ENCODE measurements at places on chromosomes 5 and 9.

- no peak for DNase-seq
Observed at GRCh38 chr9:78694974-78695373, 398.0 kb downstream of the PSAT1 start.

- no peak for DNase-seq
Observed at GRCh38 chr9:3993773-3994172, 306.1 kb downstream of the GLIS3 start.

GRCh38 chr9:114787214-114787613, 18.6 kb downstream of the TNFSF15 start:
- no peak for DNase-seq

- DNase-seq: no peak
Observed at GRCh38 chr5:80820685-80821084, 139.5 kb upstream of the RASGRF2 start.

DNA sequence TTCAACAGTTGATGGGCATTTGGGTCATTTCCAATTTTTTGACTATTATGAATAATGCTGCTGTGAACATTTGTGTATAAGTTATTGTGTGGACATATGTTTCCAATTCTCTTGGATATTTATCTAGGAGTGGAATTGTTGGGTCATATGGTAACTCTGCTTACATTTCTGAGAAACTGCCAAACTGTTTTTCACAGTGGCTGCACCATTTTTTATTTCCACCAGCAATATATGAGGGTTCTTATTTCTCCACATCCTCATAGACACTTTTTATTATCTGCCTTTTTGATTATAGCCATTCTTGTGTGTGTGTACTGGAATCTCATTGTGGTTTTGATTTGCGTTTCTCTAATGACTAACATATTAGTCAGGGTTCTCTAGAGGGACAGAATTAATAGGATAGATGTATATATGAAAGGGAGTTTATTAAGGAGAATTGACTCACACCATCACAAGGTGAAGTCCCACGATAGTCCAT, 14.7 kb upstream of the MED27 start:
- no peak for DNase-seq

- no peak for DNase-seq
Observed at GRCh38 chr9:37968228-37968701, 64.3 kb upstream of the SLC25A51 start.

- DNase-seq: peak; percentile 21
Observed at GRCh38 chr5:30765227-30765626, 428.3 kb upstream of the CDH6 start.

GRCh38 chr5:134568761-134569695, 43.6 kb downstream of the JADE2 start:
- DNase-seq: no peak

DNA sequence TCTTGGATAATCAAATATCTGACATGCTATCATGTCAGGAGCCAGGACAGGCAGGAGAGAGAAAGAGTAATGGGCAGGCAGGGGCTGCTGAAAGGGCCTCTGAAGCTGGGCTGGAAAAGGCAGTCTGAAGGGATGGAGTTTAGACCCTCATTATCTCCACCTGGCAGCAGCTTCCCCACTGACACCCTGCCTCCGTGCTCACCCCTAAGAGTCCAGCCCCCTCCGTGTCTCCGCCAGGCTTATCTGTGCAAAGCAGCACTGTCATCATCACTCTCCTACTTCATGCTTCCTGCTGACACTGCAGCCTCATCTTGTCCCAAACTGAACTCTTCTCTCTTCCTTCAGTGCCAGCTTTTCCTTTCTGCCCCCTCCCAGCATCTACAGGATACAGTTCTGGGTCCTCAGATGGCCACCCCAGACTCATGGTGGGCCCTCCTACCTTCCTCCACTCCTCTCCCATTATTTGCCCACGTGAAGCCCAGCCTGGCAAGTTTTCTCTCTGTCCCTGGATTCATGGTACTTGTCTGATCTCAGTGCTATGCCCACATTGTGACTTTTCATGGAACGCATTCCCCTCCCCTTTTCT, 70.9 kb upstream of the KLF9 start:
- DNase-seq: no peak

DNA sequence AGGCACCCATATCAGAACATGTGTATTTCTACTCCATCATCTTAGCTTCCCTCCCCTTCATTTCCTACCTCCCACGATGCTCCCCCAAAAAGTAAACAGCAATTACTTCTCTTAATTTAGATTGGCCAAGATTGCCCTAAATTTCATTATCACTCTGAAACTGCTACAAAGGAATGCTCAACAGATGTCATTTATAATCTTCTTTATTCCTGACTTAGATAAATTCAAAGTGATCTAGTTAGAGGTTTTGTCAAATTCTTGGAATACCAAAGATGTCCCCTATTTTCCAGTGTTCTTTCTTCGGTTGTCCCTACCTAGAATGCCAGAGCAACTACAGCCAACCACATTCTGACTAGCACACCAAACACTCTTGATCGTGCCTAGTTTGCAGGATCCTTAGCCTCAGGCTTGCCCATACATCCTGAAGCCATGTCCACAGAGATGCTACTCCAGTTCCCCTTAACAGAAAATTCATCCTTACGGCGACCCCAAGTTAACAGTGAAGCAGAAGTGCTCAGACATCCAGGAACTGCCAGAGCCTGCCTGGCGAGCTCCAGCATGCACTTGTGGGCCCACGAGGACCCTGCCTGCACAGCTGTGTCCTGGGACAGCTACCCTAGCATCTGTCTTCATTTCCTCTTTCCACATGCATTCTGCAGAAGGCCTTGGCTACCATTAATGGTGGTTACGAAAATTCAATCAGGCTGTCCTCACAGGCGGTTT, 31.6 kb downstream of the DAP start:
- no peak for DNase-seq

GRCh38 chr5:167294882-167295680, 996.4 kb upstream of the WWC1 start:
- peak; percentile 24 for DNase-seq

- no peak for DNase-seq
Observed at GRCh38 chr5:117888688-117889087, 1099.7 kb downstream of the DTWD2 start.

- no peak for DNase-seq
Observed at GRCh38 chr5:88952344-88952743, 69.4 kb upstream of the MEF2C start.

DNA sequence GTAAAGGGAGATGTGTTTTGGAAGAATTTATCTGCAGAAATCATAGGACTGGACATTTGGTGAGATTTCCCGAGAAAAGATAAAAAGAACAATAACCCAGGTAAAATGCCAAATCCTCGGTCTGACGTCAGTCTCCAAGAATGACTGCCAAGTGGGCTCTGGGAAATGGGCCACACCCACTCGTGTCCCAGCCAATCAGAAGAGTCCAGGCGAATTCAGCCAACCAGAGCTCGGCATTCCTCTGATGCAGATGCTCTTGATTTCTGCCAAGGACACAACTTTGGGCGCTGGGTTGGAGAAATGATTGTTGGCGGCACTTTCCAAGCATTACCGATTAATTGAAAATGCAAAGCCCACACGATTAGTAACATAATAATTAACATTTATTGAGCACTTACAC, 73.3 kb downstream of the FGF18 start:
- DNase-seq: no peak

- no peak for DNase-seq
Observed at GRCh38 chr5:151476016-151476415, 28.6 kb downstream of the SLC36A1 start.

DNA sequence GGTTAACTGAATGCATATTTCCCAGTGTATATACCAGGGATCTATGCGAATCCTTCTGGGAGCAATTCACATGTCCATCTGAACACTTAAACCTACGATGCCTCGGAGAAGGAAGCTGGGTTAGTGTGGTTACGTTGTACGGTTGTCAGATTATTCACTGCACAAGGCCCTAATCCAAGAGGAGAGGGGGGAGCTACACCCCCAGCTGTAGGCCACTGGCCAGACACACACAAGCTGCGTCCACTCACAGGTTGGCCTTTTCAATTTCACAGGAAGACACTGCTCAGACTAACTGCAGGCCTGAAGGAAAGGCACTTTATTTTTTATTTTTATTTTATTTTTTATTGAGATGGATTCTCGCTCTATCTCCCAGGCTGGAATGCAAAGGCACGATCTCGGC, 184.5 kb upstream of the GNA14 start:
- DNase-seq: no peak

DNA sequence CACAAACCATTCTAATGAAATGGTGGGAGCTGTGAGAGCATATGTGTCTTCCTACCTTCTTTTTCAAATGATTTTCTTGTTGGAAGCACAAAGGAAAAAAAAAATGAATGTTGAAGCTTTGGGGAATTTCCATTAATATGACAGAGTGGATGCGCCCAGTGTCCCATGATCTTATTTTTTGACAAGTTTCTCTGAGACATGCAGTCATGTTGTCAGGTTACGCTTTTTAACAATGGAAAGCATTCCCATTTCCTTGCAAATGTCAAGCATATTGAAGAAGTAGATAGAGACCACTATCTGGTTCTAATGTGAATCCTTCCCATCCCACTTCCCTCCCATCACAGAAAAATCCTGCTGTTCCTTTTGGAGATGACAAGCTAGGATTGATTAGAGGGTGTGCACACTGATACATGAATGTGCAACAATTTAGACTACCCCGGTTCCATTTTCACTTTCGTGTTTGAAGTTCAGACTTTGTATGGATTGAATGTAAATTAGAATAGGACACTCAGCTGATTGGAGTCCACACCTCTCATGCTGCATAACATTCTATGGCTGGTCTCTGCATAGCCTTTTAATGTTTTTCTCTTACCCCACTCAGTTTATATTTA, 919.4 kb downstream of the TLE4 start:
- no peak for DNase-seq

GRCh38 chr5:36382890-36383289, 81.2 kb upstream of the RANBP3L start:
- no peak for DNase-seq

DNA sequence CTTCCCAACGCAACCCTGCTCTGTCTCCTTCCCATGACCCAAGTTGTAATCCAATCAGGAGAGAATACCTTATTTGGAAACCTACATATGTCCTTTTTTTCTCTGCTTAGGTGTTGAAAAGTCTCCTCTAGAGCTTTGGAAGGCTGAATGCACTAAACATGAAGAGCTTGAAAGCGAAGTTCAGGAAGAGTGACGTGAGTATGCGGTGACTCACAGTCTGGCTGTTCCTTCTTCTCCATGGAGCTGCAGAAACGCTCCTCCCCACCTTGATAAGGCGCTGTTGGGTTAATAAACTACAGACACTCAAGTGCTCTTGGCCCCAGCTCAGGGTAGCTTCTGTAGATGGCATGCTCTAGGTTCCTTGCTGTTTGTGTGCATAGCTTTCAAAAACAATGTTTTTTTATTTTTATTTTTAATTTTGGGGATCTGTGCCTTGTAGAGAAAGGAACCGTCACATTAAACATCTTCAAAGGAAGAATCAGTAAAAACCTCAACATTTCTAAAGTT, 30.7 kb downstream of the RAI14 start:
- DNase-seq: peak; percentile 31

DNA sequence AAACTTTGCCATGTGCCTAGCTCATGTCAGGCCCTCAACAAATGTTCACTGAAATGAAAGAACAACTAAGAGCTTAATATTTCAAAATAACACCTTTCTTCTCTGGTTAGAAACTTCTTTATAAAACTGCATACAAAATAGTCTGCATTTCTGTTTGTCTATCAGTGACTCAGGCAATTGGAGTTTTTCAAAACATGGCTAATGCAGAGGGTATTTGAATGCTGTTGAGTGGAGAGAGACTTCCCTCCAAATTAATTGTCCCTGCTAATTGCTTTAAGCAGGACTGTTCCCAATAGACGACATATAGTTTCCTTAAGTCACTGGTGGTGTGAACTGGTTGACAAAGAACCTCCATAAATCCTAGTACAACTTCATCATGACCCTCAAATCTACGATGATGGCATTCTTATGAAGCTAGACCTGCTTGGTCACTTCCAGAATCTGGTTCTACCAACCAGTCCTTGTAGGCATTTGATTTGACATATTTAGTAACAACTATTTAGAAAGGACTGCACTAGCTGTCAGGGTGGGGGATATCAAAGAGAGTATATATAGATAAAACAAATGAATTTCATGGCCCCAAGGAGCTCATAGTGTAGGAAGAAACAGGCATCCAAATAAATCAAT, 84.5 kb downstream of the PRLR start:
- no peak for DNase-seq

- DNase-seq: no peak
Observed at GRCh38 chr9:129235931-129236331, 57.9 kb upstream of the IER5L start.

GRCh38 chr5:140293091-140293848, 9.6 kb downstream of the PFDN1 start:
- no peak for DNase-seq

- no peak for DNase-seq
Observed at GRCh38 chr5:144117412-144117811, 53.0 kb downstream of the YIPF5 start.

GRCh38 chr9:115882911-115883310, 270.7 kb upstream of the PAPPA start:
- no peak for DNase-seq

- no peak for DNase-seq
Observed at GRCh38 chr5:26492906-26493459, 545.4 kb downstream of the CDH9 start.

DNA sequence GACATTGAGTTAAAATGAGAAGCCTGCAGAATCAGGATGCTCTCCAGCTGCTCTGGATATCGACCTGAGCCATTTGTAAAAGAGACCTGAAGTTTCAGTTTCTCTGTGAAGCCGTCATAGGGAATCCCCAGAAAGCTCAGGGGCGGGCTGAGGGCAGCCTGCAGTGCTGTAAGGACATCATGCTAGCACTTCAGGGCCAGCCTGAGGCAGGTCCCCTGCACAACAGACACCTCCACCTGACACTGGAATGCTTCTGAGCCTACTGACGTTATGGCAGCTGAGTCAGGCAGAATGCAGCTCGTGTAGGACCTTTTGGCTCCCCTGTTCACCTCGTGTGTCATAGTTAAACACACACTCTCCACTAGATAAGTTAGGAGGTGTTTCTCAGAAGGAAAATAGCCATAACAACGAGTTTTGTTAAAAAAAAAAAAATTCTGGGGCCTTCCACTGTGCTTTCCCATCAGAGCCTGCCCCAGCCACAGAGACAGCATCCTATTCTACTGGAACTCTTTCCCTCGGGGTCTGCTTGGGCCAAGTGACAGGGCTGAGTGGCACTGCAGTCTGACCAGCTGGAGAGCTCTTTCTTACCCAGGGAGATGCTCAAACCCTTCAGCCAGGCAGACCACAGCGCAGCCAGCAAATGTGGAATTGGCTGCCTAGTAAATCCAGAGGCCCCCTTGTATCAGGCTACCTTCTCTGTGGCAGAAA, 354.9 kb downstream of the DIRAS2 start:
- DNase-seq: no peak

- DNase-seq: no peak
Observed at GRCh38 chr5:74838262-74838661, 27.9 kb downstream of the FAM169A start.

GRCh38 chr9:73919712-73920111, 577.4 kb upstream of the RORB start:
- DNase-seq: no peak

DNA sequence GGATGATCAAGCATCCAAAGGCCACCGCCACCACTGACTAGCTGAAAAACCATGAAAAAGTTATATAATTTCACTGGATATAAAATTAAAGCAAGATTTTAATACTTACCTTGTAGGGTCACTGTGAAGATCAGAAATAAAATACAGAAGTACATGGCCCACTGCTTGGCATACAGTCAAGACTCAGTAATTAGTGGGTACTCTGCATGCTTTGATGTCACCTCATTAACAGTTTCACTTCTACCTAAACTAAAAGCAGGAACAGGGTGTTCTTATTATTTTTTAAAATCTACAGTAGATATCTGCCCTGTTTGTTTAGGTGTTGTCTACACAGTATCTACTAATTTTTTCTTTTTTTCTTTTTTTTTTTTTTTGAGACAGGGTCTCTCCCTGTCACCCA, 66.4 kb downstream of the NFIB start:
- no peak for DNase-seq

GRCh38 chr5:130102375-130102774, 198.1 kb downstream of the CHSY3 start:
- no peak for DNase-seq
